ENCODE measurements at places on chromosomes 5 and 9. TPM values are rescaled to one million over a fixed set of nuclear protein-coding genes. Genes with fewer than 3 reads are reported as not detected.

GRCh38 chr9:131441441-131441840 is 47.6 kb downstream of the PRRC2B start:
- DNase-seq: no peak

DNA sequence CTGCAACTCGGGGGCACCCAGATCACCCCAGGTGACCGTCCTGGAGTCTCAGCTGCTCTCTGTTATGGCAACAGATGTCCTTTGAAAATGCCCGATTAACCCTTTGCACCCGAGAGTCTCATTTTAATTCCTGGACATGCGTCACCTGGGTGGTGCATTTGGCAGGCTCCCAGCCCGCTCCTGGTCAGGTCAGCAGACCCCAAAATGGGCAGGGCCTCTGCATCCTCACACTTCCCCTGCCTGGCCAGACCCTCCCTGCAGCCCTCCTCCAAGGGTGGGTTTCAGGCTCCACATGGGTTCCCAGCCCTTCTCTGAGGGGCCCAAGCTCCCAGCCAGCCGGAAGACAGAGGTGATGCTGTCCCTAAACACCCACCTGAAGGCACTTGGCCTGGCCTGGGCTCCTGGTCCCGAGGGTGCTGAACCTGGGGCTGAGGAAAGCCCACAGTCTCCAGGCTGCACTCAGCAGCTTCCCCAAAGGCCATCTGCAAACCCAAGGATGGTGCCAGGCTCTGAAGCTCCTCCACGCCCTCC is 69.4 kb downstream of the PSMB7 start:
- no peak for DNase-seq

GRCh38 chr9:125633116-125633745 is 73.8 kb downstream of the MAPKAP1 start:
- no peak for DNase-seq

- DNase-seq: no peak
These were observed 10.7 kb downstream of the PDLIM4 start for GRCh38 chr5:132267931-132268768.

- no peak for DNase-seq
These were observed 15.1 kb downstream of the SLCO6A1 start for GRCh38 chr5:102483736-102484135.

DNA sequence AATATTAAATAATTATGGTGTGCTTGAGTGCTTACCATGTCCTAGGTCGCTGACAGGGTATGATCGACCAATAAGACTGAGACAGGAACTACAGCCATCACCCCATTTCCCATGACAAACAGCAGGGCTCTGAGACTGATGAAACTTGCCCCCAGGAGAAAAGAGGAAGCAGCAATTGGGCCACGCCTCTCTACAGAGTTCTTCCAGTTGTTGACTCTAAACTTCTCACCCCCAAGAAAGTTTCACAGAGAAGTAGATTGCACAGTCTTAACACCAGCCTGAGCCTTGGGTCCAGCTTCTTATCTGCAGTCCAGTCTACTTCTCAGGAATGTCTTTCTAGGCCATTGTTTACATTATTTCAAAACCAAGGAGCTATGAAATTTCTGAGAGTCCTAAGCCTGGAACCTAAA is 182.2 kb upstream of the ANKRD55 start:
- DNase-seq: peak; percentile 6

DNA sequence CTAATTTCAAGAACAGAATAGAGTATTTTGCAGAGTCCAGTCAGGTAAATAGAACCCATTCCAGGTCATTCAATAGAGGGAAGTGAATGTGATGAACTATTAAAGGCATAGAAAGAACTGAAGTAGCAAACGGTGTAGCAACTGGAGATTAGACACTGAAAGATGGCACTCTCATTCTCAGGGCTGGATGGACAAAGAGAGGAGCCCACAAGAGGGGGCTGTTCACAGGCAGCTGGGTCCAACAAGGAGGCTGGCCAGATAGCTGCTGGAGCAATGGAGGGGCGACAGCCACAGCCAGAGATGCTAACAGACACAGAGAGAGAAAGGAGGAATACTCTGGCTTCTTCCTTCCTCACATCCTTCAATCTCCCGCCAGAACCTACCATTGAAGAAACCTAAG is 93.1 kb upstream of the SMARCA2 start:
- no peak for DNase-seq

GRCh38 chr5:96054311-96055030 is 92.8 kb upstream of the ELL2 start:
- DNase-seq: no peak

DNA sequence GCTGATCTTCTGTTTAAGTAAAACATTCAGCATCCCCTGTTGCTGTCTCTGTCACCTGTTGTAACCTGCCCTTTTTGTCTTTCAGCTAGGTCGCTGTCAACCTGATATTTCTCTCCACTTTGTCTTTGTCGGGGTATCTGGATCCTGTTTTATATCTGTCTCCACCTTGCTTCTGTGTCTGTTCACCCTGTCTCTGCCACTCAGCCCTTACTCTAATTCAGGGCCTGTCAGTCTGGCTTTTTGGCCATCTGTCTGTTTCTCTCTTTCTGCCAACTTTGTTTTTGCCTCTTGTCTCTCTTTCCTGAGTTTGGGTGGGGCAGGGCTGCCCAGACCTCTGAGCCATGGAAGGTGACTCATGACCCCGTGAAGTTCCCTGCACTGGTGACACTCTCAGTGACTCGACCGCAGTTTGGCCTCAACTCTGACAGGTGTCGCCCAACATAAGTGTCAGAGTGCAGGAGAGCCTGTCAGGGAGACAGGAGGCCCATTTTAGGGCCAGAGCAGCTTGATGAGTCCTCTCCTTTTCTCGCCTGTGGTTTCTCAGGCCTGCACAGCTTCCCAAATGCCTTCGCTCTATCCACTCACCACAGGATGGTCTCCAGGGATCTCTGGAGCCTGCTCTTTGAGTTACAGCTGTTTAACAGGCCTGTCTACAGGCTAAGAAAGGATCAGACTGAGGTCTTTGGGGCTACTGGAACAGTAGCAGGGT is 868 bp downstream of the ZBTB43 start:
- DNase-seq: peak; percentile 32

GRCh38 chr9:27261517-27262211 is 35.3 kb downstream of the EQTN start:
- no peak for DNase-seq

GRCh38 chr5:59842999-59843398 is 50.5 kb downstream of the PDE4D start:
- no peak for DNase-seq

DNA sequence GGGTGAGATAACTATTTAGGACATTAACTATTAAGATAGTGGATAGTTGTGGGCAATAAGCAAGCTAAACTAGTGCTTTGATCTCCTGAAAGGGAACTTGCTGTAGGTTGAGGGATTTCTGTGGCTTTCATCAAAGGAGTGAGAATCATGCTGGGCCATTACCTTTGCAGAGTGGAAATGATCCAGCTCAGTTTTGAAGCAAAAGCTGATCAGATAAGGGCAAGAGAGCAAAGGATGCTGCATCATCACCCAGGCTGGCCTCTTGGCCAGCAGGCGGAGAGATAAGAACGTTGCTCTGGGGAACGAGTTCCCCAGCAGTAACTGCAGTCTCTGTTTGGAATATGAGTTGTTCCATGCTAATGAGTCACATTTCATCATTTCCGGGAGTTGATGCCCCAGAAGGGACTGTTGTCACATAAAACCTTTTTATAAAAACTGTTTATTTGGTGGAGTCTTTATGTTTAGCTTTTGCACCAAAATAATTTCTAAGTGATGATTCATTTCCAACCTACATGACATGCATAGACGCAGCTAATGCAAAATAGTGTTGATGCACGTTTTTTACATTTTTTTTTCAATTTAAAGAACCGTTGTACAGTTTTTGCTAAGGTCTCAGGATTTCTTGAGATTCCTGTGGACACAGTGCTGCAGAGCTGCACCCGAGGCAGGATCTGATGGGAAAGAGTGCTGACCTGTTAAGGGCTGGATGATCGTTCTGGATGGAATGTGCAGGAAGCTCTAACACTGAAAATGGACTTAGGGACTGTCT is 99.3 kb downstream of the ACTBL2 start:
- peak; percentile 15 for DNase-seq

- no peak for DNase-seq
These were observed 442.9 kb downstream of the RAB3C start for GRCh38 chr5:59025734-59026133.

DNA sequence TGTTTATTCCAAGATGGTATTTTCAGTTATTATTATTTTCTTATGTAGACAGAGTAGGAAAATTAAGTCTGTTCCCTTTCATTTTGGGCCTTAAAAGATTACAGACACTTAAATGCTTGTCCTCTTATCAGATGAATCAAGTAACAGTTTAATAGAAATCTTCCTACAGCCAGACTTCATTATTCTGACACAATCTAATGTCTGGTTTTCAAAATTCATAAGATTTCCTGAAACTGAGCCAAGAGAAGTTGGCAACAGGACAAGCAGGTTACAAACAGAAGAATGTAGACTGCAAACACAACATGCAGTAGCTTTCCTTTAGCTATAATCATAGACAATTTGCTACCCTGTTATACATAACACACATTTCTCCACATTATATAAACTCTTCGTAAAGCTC is 130.5 kb downstream of the FBXL17 start:
- DNase-seq: no peak

DNA sequence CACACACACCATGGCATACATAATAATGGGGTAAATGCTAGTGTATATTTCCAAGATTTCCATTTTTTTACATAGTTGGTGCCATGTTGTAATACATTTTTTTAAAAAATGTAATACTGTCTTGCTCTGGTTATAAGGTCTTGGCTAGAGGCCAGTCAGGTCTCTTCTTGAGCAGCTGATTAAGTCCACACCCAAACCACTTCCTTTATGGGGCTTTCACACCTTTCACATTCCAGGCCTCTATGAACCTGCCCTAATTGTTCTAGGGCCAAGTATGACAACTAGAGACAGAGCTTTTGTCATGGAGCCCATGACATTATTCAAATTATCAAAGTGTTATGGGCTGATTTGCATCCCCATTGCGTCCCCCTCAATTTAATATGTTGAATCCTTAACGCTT is 495.6 kb upstream of the CTNND2 start:
- no peak for DNase-seq

- no peak for DNase-seq
These were observed 126.8 kb downstream of the TMEM174 start for GRCh38 chr5:73299665-73300336.

DNA sequence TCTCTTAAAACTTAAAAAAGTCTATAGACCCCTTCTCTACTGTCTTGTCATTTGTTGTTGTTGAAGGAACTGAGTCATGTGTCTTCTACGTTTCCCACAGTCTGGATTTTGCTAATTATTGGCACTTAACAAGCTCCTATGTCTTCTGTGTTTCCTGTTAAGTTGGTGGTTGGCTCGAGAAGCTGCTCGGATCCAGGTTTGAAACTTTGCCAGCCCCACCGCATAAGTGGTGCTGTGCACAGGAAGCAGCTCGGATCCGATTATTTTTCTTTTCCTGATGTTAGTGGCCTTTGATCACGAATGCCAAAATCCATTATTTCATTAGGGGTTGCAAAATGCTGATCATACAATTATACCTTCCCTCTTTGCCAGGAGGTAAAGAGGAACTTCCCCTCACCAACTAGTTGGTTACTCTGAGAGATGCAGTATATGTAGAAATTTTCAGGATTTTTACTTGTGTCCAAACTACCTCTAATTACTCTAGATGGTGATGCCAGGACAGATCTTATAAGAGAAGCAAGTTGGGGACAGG is 186.5 kb downstream of the NSG2 start:
- no peak for DNase-seq

The SLC6A7 gene
- not detected for total RNA-seq

The GRAMD2B gene
- total RNA-seq: 59.3 TPM

The ANKRD31 gene
- total RNA-seq: 0.14 TPM

The OR1Q1 gene
- total RNA-seq: not detected

The NCS1 gene
- 50.8 TPM for total RNA-seq

The SLC45A2 gene
- not detected for total RNA-seq

The IL13 gene
- not detected for total RNA-seq

The CDC25C gene
- total RNA-seq: not detected

The GABRP gene
- not detected for total RNA-seq

The ADGRV1 gene
- not detected for total RNA-seq

The ENG gene
- total RNA-seq: 239 TPM

The DBN1 gene
- total RNA-seq: 91.2 TPM

The SGCD gene
- 20.4 TPM for total RNA-seq

The FOXD4L4 gene
- not detected for total RNA-seq
